ENCODE measurements at places on chromosomes 4 and X.

GRCh38 chrX:40182615-40183014, 84.9 kb upstream of the BCOR start:
- DNase-seq = no peak

- DNase-seq = no peak
Observed at GRCh38 chrX:6227453-6227835, 1.2 kb downstream of the NLGN4X start.

- DNase-seq = no peak
Observed at GRCh38 chr4:15353207-15353606, 74.6 kb upstream of the C1QTNF7 start.

DNA sequence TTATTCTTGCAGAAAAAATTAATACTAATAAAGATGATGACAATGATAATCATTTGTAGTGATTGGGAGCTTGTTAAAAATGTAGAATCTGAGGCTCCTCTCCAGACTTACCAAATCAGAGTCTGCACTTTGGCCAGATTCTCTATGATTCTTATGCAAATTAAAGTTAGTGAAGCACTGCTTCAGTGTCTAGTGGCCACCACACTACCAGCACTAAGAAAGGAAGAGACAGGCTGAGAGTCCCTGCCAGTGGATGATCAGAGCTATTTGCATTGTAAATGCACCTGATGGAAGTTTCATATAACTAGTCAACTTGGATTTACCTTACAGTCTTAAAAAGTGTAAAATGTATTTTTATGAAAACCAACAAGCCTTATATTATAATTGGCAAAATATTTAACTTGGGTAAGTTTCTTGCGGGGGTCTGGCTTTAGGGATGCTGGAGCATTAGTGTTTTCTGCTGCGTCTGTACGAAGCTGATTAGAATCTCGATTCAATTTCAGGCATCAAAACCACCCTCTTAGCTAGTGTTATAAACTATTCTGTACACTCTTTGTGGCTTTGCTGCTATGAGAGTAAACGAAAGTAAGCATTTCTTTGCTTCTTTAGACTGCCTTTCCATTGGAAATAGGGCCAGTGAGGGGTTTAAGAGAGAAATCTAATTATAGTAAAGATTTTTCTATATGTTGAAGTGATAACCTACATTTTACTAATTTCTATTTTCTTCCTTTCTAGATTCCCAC, 114.1 kb downstream of the TLL1 start:
- DNase-seq = no peak

DNA sequence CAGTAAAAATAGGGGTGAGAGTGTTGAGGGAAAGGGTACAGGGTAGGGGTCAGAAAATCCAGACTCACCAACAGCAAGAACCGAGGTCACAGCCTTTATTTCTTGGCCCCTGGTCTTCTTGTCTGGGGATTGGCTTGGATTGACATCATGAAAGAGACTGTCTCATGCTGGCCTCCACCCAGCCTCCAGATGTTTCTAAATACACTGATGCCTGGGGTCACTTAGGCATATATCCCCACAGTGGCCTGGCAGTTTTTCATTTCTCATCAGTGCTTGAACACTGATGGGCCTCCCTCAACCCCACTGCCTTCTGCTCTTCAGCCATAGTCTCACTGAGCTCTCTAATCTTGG, 173.9 kb downstream of the RTL9 start:
- DNase-seq = no peak

GRCh38 chrX:116232833-116233232, 62.3 kb downstream of the AGTR2 start:
- peak; percentile 25 for DNase-seq

- no peak for DNase-seq
Observed at GRCh38 chr4:3250956-3251690, 2.2 kb downstream of the MSANTD1 start.

DNA sequence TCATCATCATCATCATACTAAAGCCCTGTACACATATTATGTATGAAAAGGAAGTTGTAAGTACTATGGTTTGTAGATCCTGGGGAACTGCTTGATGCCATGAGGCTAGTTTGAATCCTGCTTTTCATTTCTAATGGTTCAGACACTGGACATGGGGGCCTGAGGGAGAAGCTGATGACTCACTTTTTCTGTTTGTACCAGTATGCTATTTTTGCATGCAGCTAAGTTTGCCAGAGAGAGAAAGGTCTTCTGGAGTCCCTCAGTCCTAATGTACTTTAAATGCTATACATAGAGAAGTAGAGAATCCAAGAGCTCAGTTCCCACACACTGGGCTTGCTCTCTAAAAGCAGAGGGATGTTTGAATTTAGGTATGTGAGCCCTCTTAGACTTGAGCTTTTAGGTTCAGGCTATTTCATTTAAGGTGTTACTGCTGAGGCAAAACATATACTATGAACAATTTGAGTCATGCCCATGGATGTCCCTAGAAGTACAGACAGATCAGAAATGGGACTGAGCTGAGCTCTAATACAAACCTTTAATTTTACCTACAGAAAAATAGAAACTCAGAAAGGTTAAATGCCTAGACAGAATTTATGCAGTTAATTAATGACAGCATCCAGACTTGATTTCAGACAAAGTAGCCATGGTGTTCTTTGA, 17.6 kb upstream of the HS3ST1 start:
- no peak for DNase-seq

- no peak for DNase-seq
Observed at GRCh38 chr4:602559-602942, 22.8 kb upstream of the PDE6B start.

DNA sequence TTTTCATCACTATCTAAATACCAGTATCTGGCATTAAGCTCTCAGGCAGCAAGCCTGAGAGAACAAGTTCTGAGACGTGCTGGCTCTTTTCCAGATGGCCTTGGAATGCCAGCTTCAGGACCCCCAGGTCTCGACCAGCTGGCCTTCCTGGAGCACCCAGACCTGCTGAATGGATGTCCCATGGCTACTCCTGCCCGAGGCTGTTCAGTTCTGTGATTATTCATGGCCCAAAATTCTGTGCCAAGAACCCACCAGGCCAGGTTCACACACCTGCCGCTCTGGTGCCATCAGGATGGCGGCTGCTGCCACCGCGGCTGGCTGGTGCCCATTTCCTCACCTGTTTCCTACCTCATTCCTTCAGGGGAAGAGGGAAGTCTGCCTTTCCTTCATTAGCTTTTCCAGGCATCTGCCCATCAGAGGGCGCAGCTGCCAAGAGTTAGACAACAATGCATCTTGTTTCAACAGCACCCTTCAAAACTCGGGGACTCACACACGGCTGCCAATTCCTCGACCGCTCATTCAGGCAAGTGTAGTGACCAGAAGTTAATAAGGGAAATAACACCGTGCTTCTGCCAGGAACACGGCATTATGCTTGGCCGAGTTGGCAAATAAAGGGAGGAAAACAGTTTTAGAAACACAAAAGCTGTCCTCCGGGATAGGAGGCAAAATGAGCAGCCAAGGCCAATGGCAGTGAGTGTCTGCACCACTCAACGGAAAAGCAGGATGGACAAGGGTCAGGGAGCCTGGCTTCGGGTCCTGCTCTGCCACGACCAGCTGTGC, 173.8 kb downstream of the NSUN7 start:
- DNase-seq = no peak

DNA sequence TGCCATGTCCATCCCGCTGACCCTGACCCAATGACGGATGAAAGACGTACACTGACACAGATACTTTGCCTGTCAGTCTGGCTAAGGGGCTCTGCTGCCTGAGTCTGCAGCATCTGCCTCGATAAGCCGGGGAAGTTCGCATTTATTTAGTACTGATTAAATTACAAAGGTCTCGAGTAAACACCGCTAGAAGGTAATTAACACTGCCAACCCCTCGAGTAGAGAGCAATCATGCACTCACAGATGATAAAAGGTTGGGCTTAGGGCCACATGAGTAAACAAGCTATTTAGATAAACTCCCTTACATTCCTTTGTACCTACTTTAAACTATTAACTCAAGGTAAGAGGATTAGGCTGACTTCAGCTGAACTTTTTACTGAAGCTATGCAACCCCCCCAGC, 16.0 kb upstream of the RBMXL3 start:
- no peak for DNase-seq

DNA sequence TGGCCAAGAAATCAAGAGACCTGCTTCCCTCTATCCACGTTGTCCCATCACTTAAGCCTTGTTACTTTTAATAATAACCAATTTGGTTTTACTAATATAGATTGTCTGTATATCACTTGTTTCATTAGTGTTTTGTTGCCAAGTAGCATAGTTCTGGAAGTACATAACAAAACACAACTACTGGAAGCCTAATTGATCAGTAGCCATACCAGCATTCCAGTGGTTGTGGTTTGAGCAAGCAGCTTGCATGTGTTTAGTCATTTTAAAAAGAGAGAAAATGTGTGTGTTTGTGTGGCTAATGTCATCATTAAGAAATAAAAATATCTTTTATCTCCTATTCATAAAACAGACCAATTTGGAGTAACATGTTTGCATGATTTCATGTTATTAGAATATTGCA, 70.8 kb downstream of the PTPN13 start:
- no peak for DNase-seq

GRCh38 chr4:10029403-10029802, 8.1 kb upstream of the SLC2A9 start:
- no peak for DNase-seq

DNA sequence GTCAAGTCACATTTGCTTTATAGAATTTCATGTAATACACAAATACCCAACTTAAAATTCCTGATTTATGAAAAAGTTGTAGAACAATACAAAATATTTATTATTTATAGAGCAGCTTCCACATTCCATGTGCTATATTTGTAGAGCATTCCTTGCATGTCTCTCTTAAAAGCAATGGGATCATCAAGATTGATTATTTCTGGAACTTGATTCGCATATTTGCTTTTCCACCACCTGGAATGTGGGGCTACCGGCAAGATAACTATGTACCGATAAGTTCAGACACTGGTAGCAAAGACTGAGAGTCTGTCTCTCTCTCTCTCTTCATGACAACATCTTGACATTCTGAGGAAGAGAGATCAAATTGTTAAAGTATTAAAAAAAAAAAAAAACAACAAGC, 59.3 kb downstream of the MAPK10 start:
- DNase-seq = no peak

- peak; percentile 59 for DNase-seq
Observed at GRCh38 chr4:15410750-15411149, 17.1 kb upstream of the C1QTNF7 start.

GRCh38 chr4:163087805-163088204, 78.9 kb downstream of the NAF1 start:
- no peak for DNase-seq

DNA sequence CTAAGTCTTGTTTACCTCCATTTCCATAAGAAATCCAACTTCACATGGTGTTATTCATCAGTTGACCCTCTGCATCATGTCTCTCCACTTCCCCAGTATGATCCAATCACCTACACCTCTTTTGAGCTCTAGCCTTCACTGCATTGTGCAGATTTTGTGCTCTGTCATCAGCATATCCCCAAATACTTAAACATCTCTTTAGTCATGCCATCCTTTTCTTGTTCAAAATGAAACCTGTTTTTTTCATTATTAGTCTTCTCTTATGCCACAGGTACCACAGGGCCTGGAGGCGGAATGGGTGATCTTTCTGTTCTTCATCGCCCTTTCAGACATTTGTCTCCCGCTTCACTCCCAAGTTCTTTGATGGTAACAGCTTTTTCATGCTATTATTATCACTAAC, 382.7 kb upstream of the GALNTL6 start:
- no peak for DNase-seq

DNA sequence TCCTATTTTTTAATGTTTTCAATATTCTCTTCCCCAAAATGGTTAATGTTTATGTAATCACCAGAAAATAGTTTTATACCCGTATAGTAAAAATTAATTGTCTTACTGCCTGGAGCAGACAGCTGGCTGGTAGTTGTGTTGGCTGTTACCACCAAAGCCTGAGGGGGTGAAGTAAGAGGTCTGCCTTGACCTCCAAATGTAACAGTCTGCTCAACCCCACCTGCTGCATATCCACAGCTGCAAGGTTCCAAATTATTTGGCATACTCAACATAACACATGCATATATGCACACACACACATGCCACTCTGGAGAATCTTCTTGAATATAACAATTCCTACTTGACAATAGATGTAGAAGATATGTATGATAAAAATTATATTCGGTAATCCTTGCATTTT, 624.3 kb downstream of the ADGRL3 start:
- DNase-seq = no peak

GRCh38 chr4:45638641-45639040, 485.2 kb downstream of the GABRG1 start:
- no peak for DNase-seq

- peak; percentile 94 for DNase-seq
Observed at GRCh38 chr4:24674279-24674678, 89.9 kb upstream of the DHX15 start.

- DNase-seq = peak; percentile 84
Observed at GRCh38 chrX:13091111-13091765, 46.8 kb upstream of the FAM9C start.

DNA sequence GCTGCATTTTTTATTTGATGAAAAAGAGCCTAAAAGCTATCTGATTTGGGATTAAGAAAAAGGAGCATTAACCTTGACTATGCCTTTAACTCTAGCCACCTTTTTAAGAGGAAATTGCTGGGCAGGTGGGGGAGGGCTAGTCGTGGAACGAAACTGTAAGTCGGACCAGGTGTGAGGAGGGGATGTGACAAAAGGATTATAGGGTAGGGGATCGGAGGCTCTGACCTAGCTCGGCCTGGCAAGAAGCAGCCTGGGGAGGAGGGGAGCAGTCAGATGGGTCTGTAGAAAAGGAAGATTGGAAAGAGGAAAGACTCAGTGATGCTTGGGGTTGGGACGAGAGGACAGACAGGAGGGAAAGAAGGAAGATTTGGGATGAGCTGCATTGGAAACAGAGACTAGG, 21.1 kb upstream of the SPCS3 start:
- DNase-seq = no peak

DNA sequence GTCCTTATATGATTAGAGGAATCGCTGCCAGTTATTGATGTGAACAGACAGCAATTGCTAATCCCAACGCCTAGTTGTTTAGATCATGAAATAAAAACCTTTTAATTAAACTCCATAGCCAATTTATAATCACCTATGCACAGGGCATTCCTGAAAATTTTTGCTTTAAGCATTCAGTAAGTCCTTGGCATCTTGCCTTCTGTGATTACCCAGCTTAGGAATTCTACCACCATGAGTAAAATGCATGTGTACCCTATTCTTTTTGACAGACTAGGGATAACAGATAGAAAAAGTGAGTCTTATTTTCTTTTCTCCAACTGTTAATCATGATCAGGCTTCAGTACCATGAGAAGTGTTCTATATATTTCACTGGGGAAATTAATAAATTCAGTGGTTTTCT, 995.3 kb upstream of the GRIA3 start:
- DNase-seq = no peak

GRCh38 chrX:135984791-135985156, 461 bp upstream of the SLC9A6 start:
- no peak for DNase-seq

GRCh38 chr4:3771164-3771809, 5.1 kb downstream of the ADRA2C start:
- DNase-seq = no peak

- DNase-seq = no peak
Observed at GRCh38 chrX:19540076-19540475, 24.8 kb upstream of the MAP3K15 start.

DNA sequence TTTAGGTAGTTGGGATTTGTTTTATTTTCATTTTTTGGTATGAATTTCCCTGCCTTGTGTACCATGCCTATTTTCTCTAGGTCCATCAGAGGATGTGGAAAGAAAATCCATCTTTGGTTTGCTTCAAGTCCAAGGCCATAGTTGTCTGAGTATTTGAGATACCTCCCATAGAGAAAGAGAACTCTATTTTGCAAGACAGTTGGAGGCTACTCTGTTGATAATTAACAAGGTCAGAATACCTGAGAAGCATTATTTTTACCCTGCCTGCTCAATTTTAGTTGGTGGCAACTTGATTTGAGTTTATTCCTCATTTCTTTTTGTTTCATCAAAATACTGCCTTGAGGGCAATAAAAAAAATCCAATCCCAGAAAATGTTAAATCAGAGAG, 30.8 kb downstream of the BMP3 start:
- DNase-seq = no peak

All from Kasumi-1 (cell line).